ENCODE measurements at places on chromosomes 3 and 15.

- DNase-seq = no peak
These were observed 63.9 kb downstream of the TNFAIP8L3 start for GRCh38 chr15:51030649-51031316.

- DNase-seq = no peak
These were observed 8.1 kb upstream of the SCG3 start for GRCh38 chr15:51672913-51673857.

DNA sequence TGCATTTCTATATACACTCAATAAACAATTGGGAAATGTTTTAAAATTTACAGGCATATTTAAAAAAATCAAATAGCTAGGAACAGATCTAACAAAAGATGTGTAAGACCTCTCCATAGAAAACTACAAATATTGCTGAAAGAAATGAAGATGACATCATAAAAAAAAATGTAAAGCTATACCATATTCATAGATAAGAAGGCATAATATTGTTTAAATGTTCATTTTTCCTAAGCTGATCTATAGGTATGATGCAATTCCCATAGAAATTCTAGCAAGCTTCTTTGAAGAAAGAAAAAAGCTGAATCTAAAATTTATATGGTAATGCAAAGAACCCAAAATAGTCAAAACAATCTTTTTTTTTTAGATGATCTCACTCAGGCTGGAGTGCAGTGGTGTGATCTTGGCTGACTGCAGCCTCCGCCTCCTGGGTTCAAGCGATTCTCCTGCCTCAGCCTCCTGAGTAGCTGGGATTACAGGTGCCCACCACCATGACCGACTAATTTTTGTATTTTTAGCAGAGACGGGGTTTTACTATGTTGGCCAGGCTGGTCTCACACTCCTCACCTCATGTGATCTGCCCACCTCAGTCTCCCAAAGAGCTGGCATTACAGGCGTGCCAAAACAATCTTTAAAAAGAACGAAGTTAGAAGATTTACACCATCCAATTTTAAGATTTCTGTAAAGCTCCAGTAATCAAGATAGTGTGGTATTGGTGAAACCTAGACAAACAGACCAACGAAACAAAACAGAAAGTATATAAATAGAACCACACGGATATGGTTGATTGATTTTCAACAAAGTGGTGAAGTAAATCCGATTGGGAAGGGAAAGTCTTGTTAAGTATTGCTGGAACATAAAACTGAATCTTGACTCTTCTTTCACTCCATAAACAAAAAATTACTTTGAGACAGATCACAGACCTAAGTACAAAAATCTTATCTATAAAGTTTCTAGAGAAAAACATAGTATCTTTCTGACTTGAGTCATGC lies 6.3 kb upstream of the BHLHE40 start:
- no peak for DNase-seq

DNA sequence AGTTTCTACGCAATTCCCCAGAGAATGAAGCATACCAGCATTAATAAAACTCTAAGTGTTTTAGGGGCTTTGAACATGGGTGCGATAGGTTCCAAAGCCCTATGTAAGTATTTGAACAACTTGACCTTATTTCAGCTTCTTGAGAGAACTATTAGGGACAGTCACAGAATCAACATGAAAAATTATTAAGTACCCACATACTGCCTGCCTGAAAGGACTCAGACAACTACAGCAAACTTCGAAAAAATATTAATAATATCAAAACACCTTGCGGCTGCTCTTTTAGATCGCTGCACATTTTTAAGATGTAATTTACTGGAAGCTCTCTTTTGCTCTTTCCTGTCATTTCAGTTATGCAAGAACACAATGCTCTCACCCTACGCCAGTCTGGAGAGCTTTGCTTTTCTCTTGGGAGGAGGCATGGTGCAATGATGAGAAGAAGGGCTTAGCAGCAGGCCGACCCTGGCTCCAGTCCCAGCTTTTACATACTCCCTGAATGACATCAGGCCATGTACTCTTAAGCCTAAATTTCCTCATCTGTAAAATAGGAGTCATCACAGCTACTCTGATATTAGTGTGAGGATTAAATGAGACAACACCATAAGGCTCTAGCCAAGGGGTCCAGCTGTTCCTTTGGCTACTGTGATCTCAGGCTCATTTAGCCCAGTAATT lies 640.7 kb downstream of the FHIT start:
- no peak for DNase-seq

Data from stimulated activated CD8-positive, alpha-beta memory T cell treated with anti-CD3 and anti-CD28 coated beads, Interleukin-4, amount 100 ng/mL, for 4 hours (primary cell).